ENCODE measurements at places on chromosomes 5 and 9. TPM values are rescaled to one million over a fixed set of nuclear protein-coding genes. Genes with fewer than 3 reads are reported as not detected.

DNA sequence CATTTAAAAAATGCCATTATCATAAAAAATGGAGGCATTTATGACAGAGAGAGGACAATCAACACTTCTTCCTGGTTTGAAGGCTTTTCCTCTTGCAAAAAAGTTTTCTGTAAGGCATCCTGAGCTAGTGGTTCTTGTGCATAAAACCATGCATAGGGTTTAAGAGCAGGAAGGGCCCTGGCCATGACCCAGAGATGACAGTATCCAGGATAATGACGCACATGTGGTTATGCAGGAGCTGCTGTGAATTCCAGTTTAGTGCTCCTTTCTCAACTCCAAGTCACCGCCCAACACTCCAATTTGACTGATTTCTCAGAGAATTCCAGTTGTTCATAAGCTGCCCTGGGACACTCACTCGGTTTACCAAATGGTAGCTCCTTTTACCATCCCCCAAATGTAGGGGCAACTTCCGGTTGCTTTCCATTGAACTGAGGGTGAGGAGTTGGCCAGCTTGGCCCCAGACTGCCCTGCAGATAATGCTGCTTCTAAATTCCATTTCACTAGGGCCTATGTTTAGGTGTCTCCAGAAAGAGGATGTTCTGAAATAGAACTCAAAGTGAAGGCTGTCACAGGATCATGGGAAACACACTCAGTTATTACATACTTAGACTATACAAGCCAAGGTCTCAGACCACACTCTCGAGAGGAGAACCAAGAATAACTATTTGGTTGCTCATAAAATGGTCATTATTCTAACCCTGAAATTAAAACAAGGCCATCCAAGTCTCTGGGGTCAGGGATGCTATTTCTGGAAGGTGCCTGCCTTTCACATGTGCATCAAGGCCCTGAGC, 179.1 kb downstream of the SLIT3 start:
- DNase-seq, result no peak
- no peaks in the 10 kb centered on the region for H3K27me3 ChIP-seq
- H3K4me3 ChIP-seq, result no peak overlapping the region
- no peaks in the 10 kb centered on the region for H3K4me1 ChIP-seq
- no peak overlapping the region for H3K27ac ChIP-seq

- H3K27me3 ChIP-seq, result no peaks in the 10 kb centered on the region
- no peak overlapping the region for H3K4me3 ChIP-seq
- DNase-seq, result no peak
- H3K36me3 ChIP-seq, result no peaks in the 10 kb centered on the region
Observed at GRCh38 chr5:160270704-160271103, 41.4 kb downstream of the FABP6 start.

GRCh38 chr5:7683753-7684152, 167.2 kb downstream of the CFAP90 start:
- no peaks in the 10 kb centered on the region for H3K27me3 ChIP-seq
- no peak overlapping the region for H3K4me3 ChIP-seq
- no peak for DNase-seq
- H3K4me1 ChIP-seq, result no peaks in the 10 kb centered on the region
- no peak overlapping the region for H3K27ac ChIP-seq
- H3K36me3 ChIP-seq, result no peaks in the 10 kb centered on the region

DNA sequence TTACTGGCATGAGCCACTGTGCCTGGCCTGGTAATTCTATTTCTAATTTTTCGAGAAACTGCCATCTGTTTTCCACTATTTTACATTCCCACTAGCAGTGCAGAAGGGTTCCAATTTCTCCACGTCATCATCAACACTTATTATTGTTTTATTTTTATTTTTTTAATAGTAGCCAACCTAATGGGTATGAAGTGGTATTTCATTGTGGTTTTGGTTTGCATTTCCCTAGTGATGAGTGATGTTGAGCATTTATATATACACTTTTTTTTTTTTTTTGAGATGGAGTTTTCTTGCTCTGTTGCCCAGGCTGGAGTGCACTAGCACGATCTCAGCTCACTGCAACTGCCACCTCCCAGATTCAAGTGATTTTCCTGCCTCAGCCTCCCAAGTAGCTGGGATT, 28.3 kb downstream of the WWC1 start:
- peaks cover 10% of the 10 kb centered on the region for H3K4me1 ChIP-seq
- no peak for DNase-seq
- H3K36me3 ChIP-seq, result no peaks in the 10 kb centered on the region

GRCh38 chr9:123685489-123686083, 244.3 kb downstream of the DENND1A start:
- H3K27ac ChIP-seq, result no peak overlapping the region
- H3K36me3 ChIP-seq, result no peaks in the 10 kb centered on the region
- no peaks in the 10 kb centered on the region for H3K27me3 ChIP-seq
- no peak overlapping the region for H3K4me3 ChIP-seq

- DNase-seq, result no peak
- no peak overlapping the region for H3K27ac ChIP-seq
- no peaks in the 10 kb centered on the region for H3K27me3 ChIP-seq
- H3K4me3 ChIP-seq, result no peak overlapping the region
- no peaks in the 10 kb centered on the region for H3K4me1 ChIP-seq
Observed at GRCh38 chr5:155274484-155274883, 260.9 kb downstream of the KIF4B start.

DNA sequence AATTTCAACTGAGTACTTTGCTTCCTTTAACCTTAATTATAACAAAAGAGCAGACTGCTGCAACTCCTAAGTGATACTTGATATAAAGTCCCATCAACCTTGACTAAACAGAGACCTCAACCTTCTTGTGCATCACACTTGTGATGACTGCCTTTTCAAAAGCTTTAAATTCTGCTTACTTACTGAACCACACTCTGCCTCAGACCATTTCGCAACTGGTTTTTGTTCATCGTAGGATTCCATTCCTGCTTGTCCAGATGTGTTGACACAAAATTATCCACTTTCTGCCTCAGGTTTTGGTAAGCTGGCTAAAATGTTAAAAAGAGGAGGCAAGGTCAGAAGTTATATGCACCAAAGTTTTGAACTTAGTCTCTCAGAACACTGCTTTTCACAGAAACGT, 3.5 kb downstream of the BOD1 start:
- no peaks in the 10 kb centered on the region for H3K27me3 ChIP-seq
- peaks cover 36% of the 10 kb centered on the region for H3K4me1 ChIP-seq
- peaks cover 56% of the 10 kb centered on the region for H3K36me3 ChIP-seq
- H3K4me3 ChIP-seq, result no peak overlapping the region
- no peak overlapping the region for H3K27ac ChIP-seq

- H3K4me3 ChIP-seq, result peak overlapping the region; percentile 60
- H3K36me3 ChIP-seq, result peaks cover 6% of the 10 kb centered on the region
- H3K27me3 ChIP-seq, result peaks cover 8% of the 10 kb centered on the region
- peak; percentile 90 for DNase-seq
- peak overlapping the region; percentile 81 for H3K27ac ChIP-seq
- H3K4me1 ChIP-seq, result peaks cover 12% of the 10 kb centered on the region
Observed at GRCh38 chr5:1594357-1595106, 70.8 kb upstream of the LPCAT1 start.

GPR150 gene
- total RNA-seq, result 0.18 TPM

RLN2 gene
- 1.3 TPM for total RNA-seq
